GM04503 (cell line): ENCODE measurements at places on chromosomes 12 and 14.

- DNase-seq, result no peak
Measured at GRCh38 chr14:23345987-23346692, 6.5 kb downstream of the SLC22A17 start.

- no peak for DNase-seq
Measured at GRCh38 chr12:68279227-68280054, 26.0 kb upstream of the IL22 start.

DNA sequence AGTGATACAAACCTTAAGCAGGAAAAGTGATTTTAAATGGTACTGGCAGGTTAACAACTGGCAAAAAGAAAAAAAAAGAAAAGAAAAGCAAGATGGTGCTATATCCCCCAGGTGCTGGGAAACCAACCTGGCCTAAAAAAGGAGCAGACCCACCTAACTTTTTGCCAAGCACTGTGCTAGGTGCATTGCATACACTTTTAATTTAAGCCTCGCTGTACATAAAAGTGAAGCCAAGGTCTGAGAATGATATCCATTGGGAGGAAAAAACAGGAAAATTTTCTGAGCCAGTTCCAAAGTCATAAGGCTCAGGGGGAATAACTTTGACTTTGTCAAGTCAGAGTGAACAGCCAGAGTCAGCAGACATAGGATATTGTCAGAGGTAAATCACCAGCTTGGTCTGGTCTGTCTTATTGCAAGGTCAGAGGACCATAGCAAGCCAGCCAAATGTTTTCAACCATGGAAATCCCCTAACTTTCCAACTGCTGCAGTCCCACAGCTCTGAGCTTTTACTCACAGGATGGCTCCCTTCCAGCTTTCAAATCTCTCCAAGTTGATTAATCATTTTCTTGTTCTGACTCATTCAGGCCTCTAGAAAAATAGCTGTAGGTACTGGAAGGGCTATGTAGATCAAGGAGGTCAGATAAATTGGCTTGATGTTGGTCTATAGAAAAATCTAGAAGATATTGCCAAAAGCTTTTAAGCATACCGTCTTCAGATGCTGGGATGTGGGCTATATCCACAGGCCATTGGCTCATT lies 412.9 kb downstream of the RAD51B start:
- peak; percentile 94 for DNase-seq

DNA sequence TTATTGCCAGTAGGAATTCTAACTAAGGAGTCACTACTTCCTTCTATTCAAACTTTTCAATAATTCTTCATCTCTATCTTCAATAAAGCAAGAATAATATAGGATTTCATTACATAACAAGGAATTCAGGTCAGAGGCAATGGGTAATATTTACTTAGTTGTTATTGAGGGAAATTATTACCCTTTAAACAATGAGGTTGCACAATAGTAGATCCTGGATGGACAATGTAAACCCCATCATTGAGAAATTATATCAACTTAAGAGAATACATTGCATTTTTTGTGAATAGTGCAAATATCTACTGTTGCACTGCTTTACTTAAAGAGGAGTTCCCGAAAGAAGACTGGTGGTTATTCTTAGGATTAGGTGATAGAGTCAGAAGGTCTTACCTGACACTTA lies 43.8 kb downstream of the A2M start:
- DNase-seq, result no peak

DNA sequence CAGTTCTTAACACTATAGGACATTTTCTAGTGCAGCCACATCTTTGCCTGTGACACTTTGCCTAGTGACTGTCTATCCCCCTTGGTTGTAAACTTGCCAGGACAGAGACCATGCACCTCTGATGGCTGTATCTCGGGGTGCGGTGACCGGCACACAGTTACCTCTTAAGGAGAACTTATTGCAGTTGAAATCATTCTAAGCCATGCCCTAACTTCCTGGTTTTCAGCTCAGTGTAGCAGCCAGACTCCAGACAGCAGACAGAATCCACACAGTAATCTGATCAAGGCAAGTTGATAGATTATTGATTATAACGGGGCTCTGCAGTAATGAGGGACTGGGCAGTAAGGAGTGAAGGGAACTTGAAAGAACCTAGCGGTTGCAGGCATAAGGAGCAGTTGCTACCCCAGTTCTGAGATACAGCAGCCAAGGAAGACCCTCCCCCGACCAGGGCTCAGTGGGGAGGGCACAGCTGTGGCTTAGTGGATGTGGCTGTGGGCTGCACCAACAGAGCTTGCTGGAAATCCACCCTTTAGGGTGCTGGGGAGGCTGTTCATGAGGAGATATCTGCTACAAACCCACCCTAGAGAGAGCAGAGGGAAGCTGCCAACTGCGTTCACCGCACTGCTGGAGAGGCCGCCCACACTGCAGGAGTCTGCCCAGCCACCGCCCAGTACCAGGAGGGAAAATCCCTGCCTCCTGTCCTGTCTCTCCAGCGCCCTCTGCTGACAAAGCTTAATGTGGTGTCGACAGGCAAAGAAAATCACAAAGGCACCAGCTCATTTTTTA lies 58.2 kb upstream of the BEGAIN start:
- DNase-seq, result no peak

GRCh38 chr14:80055226-80055625 lies 156.1 kb downstream of the DIO2 start:
- no peak for DNase-seq
